ENCODE measurements at places on chromosomes 3 and 15. TPM values are rescaled to one million over a fixed set of nuclear protein-coding genes. Genes with fewer than 3 reads are reported as not detected.
A peak's percentile ranks its signal among the peaks of the same experiment; 100 is the strongest.

CHAC1 gene
- 4.2 TPM for total RNA-seq

GABRR3 gene
- not detected for total RNA-seq

JAGN1 gene
- total RNA-seq, result 17.8 TPM

DNA sequence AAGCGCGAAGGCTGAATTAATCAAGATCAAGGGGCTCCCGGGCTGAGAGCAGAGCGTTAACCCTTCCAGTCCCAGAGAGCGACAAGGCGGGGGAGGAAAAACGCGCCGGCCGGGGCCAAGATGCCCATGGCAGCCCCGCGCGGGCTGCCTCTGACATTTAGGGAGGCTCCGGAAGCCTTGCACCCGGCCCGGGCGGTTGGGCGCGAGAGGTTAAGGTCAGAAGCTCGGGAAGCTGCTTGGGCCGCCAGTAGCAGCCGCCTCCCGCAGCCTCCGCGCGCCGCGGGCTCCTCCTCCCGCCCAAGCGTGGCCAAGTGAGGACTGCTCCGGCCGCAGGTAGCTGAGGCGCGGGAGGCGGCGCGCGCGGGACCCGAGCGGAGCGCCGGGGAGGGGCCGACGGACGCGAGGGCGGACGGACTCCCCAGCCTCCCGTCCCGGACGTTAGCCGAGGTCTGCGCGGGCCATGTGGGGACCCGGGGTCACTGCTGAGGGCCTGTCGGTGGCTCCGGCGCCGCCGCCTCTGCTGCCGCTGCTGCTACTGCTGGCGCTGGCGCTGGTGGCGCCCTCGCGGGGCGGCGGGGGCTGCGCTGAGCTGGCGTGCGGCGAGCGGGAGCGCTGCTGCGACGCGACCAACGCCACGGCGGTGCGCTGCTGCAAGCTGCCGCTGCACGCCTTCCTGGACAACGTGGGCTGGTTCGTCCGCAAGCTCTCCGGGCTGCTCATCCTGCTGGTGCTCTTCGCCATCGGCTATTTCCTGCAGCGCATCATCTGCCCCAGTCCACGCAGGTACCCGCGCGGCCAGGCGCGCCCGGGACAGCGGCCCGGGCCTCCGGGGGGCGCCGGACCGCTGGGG is at the start of gene C3orf80:
TSS of gene C3orf80 (plus strand) at position 247 of the 850 bp plus-strand sequence. CDS start at position 461, 214 bp downstream.
- DNase-seq, result peak; percentile 75

DNA sequence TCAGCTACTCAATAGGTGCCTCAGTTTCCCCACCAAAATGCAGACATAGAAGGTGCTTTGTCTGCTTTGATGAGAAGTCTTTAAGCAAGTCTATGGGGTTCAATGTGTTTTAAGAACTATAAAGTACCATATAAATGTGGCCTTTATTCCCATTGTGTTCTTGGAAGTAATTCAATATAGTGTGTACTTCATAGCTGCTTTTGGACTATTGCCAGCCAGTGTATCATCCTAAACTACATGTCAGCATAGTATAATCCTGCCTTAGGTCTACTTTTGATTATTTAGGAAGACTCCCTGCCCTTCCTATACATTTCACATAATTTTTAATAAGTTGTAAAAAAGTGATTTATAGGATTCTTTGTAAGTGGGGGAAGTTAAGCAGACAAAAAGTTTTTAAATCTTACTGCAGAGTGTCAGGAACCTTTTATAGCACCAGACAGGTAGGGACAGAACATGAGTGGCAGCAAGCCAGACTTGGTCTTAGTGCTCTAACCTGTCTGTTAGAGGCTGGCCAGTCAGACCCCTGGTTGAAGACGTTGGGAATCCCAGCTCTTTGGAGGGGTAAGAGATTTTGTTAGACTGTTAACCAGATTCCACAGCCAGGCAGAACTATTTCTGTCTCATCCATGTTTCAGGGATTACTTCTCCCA is 48.4 kb downstream of the MLH1 start:
- DNase-seq, result no peak

- no peak for DNase-seq
Measured at GRCh38 chr3:17573396-17573795, 169.0 kb downstream of the TBC1D5 start.
